Mesenchymal stem cell (in vitro differentiated cells and primary cell): ENCODE measurements at places on chromosomes 2 and 18.

- no peak for DNase-seq
Observed at GRCh38 chr2:148924514-148925178, 49.6 kb downstream of the KIF5C start.

DNA sequence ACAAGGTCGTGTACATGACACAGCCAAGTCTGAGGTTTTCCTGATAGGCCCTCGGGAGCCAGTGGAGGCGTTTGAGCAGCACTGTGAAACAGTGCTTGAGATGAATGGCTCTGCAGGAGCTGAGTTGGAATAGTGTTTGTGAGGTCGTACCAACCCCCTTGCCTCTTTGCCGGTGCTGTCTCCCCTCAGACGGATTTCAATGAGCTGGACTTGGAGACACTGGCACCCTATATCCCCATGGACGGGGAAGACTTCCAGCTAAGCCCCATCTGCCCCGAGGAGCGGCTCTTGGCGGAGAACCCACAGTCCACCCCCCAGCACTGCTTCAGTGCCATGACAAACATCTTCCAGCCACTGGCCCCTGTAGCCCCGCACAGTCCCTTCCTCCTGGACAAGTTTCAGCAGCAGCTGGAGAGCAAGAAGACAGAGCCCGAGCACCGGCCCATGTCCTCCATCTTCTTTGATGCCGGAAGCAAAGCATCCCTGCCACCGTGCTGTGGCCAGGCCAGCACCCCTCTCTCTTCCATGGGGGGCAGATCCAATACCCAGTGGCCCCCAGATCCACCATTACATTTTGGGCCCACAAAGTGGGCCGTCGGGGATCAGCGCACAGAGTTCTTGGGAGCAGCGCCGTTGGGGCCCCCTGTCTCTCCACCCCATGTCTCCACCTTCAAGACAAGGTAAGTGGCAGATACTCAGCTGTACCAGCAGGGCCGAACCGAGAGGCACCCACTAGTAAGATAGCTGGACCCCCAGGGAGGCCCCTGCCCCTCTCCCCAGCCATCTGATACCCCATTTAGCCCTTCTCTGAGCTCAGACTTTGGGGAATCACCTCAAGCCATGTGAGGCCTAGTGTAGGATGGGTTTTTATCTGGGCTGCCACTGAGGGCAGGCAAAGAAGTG is 83.1 kb downstream of the EPAS1 start:
- no peak for DNase-seq

GRCh38 chr2:66379473-66379872 is 55.5 kb upstream of the MEIS1 start:
- DNase-seq = no peak

DNA sequence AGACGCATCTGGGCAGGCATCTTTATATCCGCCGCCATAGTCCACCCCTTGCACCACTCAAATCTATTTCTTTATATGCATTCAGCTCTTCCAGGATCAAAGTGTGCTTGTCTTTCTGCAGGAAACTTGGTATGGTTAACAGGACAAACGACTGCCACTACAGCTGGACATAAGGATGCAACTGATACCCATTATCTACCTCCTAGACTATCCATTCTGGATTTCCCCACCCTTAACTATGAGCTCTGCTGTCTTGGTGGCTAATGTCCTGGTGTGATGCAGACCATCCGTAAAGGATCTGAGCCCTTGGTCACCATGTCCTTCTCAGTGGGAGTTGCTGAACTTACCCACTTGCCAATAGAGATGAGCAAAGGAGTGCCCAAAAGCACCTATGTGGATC is 40.1 kb upstream of the SPATS2L start:
- no peak for DNase-seq
